ENCODE measurements at places on chromosomes 2 and 18.

DNA sequence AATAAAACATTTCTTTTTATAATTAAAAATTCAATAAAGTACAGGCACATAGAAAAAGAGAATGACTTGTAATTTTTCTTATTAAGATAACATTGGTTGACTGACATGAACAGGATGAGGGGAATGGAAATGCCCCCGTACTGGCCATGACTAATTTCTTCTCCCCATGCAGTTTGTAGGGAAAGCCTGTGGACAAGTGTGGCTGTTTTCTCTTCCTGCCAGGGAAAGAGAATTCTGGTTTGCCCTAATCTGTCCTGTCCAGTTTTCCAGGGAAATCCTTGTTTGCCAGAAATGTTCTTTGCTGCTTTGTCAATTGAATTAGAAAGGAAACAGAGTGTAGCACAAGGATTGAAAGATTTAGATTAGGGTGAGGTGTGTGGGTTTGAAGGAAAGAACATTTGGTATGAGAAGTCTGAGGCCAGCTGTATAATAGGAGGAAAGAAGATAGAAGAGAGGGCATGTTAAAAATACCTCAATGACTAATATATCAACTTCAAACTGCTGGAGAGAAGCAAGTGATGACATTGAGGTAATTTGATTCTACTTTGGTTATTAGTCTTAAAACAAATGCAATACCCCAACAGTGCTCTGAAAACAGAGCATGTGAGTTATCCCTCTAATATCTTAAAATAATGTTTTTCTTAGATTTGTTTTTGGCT, 593.9 kb upstream of the ZNF804A start:
- DNase-seq = no peak

DNA sequence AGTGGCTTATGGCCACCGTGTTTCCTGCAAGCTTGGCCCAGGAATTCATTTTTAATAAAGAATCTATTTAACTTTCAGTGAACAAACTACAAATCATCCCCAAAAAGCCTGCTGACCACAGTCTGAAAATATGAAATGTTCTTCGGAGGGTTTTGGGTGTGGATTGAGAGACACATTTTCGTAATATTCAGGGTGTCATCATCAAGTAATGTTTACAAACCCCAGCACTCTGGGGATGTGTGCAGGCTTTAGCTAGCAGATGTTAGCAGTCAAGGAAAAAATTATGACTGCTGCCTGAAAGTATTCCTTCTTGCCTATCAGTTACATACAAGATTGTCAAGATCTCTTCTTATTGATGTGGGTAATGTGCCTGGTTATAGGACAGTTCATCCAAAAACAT, 143.9 kb upstream of the FN1 start:
- no peak for DNase-seq

DNA sequence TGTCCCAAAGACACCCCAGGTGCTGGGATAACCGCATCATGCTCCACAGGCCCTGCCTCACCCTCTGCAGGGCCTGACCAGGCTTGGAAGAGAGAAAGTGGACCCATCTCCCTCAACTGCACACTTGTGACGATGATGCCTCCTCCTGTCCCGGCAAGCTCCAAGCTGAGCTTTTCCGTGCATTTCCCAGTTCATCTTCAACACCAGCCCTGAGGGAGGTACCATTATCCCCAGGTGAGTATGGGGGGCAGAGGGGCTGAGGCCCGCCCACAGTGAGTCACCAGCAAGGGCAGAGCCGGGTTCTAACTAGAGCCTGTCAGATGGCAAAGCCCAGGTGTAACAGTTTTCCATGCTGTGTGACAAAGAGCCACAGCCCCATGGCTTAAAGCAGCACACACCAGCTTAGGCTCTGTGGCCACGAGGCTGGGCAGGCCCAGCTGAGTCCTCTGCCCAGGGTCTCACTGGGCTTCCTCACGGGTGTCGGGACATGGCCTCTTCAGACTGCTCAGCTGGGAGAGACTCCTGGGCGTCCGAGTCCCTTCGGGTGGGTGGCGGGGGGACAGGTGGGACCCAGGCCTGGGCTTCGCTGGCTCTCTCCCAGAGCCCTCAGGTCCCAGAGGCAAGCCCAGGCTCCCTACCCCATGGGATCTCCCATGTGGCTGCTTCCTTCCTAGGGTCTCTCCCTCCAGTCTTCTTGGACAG, 108.4 kb upstream of the OTOS start:
- no peak for DNase-seq

DNA sequence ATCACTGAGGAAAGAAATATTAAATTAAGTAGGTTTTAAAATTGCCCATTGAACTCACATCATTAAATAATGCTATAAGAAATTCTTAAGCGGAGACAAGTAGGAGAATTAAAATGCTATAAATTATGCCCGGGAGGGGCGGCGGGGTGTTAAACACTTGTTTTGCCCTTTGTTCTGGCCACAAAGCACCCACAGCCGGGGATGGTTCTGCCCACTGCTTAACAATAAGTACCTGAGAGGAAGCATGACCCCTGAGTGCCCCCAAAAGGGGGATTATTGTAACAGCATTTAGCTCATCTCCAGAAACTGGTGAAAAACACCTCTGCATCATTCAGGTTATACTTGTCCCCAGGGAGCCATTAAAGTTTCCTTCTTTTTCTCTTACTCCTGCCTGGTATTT, 332.7 kb upstream of the POU3F3 start:
- DNase-seq = no peak

DNA sequence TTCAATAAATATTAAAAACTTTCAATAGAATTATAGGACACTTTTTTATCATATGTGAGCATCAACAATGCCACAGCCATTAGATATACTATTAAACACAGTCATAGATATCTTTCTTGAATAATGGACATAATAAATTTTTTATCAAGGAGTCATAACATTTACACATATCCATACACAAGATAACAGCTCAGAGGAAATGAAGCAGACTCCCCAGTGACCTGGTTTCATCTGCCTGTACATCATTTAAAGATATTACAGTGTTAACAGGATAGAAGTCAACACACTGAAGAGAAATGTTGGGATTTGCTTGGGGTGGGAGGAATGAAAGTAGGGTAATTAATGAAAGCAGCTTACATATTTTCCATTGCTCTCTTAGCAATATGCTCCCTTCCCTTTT, 5.1 kb downstream of the SCG2 start:
- no peak for DNase-seq

GRCh38 chr18:2905854-2906703, 59.3 kb downstream of the EMILIN2 start:
- peak; percentile 22 for DNase-seq

- no peak for DNase-seq
Measured at GRCh38 chr2:11832531-11832930, 86.1 kb downstream of the LPIN1 start.

DNA sequence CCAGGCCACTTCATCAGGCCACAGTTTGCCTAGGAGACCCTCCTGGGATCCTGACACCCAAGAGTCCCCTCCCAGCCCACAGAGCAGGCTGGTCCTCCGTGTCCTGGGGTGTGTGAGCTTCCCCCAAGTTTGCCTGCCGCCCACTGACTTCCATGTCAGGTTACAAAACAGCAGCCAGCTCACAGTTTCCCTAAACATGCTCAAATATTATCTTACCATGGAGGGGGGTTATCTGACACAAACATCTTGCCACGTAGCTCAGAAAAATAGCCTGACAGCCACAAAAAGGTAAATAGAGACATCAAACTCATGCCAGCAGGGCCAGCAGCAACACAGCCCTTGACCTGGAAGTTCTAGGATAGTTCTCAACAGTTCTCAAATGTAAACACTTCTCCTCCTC, 346.5 kb downstream of the TNS1 start:
- no peak for DNase-seq

- no peak for DNase-seq
Measured at GRCh38 chr2:98458207-98458606, 13.5 kb downstream of the INPP4A start.

DNA sequence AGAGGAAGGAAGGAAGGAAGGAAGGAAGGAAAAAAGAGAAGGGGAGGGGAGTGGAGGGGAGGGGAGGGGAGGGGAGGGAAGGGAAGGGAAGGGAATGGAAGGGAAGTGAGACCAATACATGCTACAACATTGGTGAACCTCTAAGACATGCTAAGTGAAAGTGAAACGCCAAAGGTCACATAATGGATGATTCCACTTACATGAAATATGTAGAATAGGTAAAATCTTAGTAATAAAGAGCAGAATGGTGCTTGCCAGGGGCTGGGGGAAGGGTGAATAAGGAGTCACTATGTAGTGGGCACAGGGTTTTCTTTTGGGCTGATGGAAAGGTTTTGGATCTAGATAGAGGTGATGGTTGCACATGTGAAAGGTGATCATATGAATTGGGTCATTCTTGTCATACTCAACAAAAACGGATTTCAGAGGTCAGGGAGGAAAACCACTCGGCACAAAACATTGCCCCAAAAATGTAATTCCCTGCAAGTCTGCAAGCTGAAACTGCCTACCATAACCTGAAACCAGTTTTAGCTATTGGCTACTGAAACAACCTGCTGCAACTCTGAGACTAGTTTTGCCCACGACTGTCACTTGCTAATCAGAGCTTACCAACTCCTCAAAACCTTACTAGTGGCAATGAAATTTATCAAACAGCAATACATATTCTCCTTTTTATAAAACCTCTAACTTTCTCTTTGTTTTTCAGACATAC, 59.2 kb downstream of the CCDC141 start:
- DNase-seq = no peak

GRCh38 chr18:25349131-25349925, 2.6 kb downstream of the ZNF521 start:
- no peak for DNase-seq

- DNase-seq = no peak
Measured at GRCh38 chr18:31100436-31101182, 1.6 kb downstream of the DSC2 start.

- DNase-seq = no peak
Measured at GRCh38 chr2:158357699-158358098, 98.9 kb downstream of the CCDC148 start.

DNA sequence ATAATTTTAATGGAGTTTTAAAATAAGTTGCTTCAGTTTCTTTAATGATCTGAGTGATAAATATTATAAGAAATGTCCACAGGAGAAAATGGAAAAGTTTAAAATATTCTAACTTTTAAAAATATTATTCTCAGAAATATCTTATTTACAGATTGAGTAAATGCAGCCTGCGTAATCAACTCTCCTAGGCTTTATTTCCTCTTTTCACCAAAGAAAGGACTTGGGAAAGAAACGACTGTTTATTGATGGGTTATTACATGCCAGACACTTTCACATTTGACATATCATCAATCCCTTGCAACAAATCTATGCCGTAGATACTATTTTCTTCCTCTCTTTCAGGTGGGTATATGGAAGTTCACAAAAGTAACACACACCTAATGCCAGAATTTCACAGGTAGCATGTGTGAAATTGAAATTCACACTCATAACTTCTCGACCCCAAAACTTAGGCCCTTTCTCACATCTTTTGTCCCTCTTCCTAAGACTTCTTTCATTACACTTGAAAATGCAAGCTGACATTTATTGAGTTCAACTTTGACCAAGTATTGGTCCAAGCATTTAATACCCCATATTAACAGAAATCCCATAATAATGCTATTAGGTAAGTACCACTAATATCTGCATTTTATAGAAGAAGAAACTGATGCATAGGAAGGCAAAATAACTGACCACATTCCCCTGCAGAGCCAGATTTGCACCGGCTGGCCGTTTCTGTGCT, 49.2 kb downstream of the MYOM1 start:
- no peak for DNase-seq

DNA sequence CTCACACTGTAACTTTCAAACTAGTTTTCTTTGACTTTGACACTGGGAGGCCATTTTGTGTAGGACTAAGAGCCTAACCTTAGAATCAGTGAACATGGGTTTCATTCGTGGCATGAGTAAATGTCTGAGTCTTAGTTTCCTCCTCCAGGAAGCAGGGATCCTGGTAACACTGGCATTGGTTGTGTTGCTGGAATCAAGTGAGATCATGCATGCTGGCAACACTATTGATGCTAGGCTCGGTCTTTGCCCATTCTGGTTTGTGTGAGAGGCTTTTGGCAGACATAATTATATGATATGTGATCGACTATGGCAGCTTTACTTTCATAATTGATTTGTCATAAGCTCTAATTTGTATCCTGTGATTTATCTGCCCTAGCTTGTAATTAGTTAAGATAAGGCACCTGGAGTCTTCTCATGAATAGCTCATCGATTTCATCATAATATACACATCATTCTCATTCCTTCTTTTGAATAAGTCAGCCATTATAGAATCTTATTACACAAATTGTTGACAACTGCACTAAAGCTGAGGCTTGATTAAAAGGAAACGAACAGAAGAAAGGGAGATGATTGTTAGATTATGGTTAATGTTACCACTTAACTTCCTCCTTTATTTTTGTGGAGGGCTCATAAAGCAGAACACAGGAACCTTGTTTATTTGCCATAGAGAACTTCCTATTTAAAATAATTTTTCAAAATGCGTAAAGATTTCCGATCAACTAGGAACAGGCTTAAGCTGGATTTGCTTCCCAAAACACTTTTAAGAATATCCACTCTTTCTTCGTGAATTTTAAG, 12.6 kb downstream of the PPP1R1C start:
- no peak for DNase-seq

DNA sequence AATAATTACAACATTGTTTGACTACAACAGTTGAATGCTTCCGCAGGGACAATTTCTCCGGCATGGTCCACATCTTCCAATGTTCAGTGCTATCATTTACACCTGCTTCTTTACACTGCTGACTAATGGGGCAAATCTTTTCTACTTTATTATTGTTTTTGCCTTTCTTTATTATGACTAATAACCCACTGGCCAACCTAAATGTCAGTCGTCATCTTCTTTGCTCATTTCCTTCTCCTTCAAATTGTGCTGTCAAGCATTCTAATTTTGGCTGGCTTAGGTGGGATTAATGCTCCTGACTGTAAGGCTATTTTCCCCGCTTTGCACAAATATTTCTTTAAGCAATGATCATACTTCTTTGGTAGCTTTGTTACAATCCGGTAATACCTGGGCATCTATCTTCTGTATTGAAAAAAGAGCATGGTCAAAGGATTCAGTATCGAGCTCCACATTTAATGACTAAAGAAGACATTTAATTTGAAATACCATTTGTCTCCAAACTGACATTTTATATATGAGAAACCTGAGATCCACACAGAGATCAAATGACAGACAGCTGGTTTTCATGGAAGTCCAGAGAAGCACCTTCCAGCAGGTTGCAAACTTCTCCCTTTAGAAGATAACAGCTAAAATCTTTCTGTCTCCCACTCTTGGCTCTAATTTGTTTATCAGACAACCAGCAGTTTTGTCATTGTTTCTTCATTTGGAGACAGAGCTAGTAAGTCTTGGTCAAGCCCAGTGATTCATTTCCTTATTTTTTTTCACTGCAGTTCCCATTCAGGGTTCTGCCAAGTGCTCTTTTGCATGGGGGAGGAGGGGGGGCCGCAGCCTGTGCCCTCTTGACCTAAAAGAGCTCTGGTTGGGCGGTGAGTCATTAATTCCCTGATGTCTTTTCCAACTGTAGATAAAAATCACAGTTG, 132.9 kb downstream of the SOCS6 start:
- no peak for DNase-seq
